ENCODE measurements at places on chromosomes 6 and 20.

DNA sequence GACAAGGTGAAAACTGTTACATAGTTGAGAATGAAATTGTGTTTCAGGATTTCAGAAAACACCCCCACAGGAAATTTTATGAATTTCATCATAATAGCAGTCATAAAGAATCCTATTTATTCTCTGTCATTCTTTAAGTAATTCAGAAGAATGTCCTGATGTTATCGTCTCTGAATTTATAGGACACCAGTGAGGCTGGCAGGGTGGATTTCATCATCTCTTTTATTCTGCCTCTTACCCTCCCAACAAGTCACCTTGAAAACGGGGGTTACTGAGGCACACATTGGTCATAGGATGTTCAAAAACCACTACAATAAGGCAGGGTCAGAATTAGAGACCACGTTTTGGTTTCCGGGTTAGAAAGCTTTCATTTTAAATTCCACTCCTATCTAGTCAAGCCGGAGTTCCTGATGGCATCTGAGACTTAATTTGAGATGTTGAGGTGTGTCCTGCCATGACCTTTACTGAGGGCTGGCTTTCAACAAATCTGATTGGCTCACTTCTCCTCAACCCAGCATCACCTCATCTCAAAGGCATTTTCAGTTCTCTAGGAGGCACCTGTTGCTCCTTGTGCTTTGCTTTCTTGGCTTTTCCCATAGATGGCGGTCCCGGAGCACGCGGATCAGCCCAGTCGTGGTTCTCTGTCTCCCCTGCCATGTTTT is 230.6 kb upstream of the SUPT3H start:
- no peak for DNase-seq

GRCh38 chr6:36129941-36130666 is at the start of gene MAPK13:
TSS of gene MAPK13 (plus strand) at chr6:36130513. CDS start at chr6:36130583, 70 bp downstream.
- no peak for DNase-seq

DNA sequence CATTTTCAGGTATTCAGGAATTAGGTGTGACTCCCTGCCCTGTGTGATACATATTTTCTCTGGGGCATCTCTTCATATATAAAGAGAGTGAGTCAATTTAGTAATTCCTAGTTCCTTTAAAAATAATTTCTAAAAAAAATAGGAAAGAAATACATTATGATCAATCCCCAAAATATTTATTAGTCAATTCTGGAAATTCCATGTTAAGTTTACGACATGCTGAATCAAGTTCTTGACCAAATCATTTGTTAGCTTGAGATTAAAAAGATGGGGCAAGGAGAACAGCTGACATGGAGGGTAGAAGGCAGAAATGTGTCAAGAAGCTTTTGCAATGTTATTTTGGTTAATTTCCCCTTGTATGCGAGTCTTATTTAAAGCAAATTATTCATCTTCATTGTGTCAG is 22.7 kb upstream of the PRDM1 start:
- no peak for DNase-seq

- no peak for DNase-seq
Measured at GRCh38 chr20:44166477-44166876, 20.5 kb downstream of the JPH2 start.

GRCh38 chr6:70398783-70399728 is 14.3 kb upstream of the FAM135A start:
- DNase-seq = no peak

- no peak for DNase-seq
Measured at GRCh38 chr6:18363746-18364145, 23.4 kb upstream of the RNF144B start.

- no peak for DNase-seq
Measured at GRCh38 chr20:4925842-4926530, 75.3 kb downstream of the SLC23A2 start.

DNA sequence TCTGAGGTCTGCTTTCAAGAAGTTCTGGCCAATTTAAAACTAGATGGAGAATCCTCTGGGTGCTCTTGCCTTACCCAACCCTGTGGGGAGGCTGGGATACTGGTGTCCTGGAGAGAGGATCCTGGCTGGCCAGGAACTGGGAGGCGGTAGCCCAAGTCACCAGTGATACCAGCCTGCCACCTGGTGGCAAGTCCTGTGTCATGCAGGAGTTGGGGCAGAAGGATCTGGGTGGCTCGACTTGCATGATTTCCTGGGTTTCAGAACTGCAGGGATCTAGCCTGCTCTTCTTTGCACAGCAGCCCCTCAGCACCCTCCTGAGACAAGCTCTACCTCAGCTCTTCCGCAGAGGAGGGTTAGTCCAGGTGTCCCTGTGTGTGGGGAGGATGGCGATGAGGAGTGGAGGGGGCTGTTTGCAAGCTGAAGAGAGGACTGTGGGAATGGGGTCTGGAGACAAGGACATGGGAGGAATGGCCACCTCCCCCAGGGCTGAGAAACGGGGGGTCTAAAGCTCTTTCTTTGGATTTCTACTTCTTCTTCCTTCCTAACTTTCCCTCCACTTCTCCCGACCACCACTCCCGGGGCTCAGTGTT is 4.2 kb downstream of the KCNK17 start:
- DNase-seq = peak; percentile 22

DNA sequence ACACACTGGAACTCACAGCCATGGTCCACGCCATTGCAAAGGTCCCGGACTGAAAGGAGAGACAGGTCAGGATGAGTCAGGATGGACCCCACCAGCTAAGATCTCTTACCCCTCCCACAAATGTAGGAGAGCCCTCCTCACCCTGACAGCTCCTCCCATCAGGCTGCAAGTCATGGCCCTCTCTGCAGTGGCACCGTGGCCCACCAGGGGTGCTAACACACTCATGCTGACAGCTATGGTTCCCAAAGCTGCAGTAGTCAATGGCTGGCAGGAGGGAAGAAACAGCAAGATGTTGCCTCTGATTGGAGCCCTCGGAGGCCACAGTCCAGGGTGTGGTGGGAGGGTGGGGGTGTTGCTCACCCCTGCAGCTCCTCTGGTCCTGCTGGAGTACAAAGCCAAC is 5.7 kb upstream of the RBPJL start:
- no peak for DNase-seq

All from amniotic stem cell (primary cell).